ENCODE measurements at places on chromosomes 4 and X. TPM values are rescaled to one million over a fixed set of nuclear protein-coding genes. Genes with fewer than 3 reads are reported as not detected.

Gene WDR17
- polyA plus RNA-seq: 0.45 TPM

GRCh38 chr4:37477126-37477525 lies 209.1 kb downstream of the RELL1 start:
- DNase-seq: no peak

GRCh38 chr4:80431203-80431965 lies 95.9 kb downstream of the CFAP299 start:
- no peak for DNase-seq

Gene CRMP1
- polyA plus RNA-seq: not detected

Gene SPOCK3
- polyA plus RNA-seq: 1.4 TPM

Gene ESX1
- not detected for polyA plus RNA-seq

Gene HTRA3
- polyA plus RNA-seq: not detected

DNA sequence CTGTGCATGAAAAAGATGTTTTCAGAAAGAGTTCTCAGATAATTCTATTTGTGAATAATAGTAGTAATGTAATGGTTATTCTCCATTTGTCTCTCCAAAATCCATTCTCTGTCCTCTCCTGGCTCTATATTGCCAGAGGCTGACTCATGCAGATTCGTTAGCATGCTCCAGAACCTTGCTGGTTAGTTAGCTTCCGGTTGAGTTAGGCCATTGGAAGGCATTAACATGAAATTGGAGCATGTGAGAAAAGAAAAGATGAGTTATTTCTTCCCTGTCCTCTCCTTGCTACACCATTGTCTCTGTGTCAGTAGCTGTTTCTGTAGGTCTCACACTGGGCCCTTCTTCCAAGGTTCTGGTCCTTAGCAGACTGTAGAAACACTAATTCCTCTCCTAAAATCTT lies 23.5 kb upstream of the PRDM8 start:
- no peak for DNase-seq

DNA sequence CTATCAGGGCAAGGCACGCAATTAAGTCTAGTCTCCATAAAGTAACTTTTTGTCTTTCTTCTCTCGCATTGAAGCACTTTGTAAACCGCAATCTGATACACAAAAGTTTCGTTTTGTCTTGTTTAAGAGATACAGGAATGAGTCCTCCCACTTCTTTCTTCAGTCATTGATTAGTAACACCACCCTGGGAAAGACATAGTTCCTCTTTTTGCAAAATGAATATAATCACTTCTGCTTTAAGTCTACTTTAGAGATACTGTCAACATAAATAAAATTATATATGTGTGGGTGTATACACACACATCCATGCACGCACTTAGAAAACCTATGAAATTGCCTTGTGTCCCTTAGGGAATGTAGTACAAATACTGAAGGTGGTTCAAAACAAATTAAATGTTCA lies 11.7 kb downstream of the COQ2 start:
- DNase-seq: no peak

Gene DDIT4L
- 10.3 TPM for polyA plus RNA-seq

- no peak for DNase-seq
Measured at GRCh38 chrX:39772057-39772832, 325.5 kb downstream of the BCOR start.

GRCh38 chrX:40887476-40887875 lies 152.1 kb upstream of the MED14 start:
- DNase-seq: no peak

DNA sequence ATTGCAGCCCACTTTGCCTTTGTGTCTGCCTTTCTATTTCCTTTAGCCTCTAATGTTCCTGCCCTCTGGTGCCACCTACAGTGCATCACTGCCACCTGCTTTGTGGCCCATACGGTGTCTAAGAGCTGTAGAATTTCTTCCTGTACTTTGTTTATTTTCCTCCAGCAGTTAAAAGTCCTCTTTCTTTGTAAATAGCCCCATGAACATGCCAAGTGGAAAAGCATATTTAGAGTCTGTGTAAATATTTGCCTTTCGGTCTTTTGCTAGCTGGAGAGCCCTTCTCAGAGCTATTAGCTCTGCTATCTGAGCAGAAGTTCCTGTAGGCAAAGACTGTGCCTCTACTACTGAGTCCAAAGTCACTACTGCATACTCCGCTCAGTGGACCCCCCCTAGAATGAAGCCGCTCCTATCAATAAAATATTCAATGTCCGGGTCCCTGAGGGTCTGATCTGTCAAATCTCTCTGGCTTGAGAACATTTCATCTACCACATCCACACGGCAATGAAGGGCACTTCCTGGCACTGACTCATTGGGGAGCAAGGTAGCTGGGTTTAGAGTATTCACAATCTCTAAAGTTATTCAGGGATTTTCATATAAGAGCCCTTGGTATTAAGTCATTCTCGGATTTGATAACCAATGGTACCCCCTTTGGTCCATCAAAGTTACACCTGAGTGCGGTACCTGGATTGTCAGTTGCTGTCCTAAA lies 36.3 kb downstream of the SULT1E1 start:
- no peak for DNase-seq

- no peak for DNase-seq
Measured at GRCh38 chrX:84467898-84468297, 34.4 kb downstream of the HDX start.

- no peak for DNase-seq
Measured at GRCh38 chrX:152960115-152960514, 33.8 kb downstream of the PNMA5 start.
